ELR (cell line): ENCODE measurements at places on chromosomes 3 and 15.

DNA sequence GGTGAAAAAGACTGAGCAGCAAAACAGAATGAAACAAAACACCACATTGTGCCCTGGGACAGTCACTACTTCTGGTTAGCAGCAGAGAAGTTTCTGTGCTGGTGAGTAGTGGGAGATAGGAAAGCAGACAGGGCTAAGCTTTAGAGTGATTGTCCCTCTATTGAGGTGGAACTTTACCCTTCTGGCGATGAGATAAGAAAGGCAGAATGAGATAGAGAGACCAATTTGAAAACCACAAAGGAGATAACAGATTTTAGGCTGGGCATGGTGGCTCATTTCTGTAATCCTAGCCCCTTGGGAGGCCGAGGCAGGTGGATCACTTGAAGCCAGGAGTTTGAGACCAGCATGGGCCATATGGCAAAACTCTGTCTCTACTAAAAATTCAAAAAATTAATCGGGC is 208.5 kb downstream of the TBL1XR1 start:
- no peak for DNase-seq

DNA sequence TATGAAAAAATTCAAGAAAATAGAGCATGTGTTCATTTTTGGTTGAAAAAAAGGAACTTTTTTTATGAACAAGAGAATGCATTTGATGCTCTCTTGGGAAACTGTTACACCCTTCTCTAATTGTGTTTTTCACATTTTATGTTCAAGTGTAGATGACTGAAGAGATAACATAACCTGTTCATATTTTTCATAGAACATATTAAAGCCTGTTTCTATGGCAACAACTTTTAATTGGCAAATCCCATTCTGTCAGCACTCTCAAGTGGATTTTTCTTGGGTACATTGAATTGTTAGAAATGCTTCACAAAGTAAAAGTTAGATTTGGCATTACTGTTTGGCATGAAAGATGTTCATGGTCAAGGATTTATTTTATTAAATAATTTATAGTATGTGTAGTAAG is 117.5 kb downstream of the MBNL1 start:
- no peak for DNase-seq

DNA sequence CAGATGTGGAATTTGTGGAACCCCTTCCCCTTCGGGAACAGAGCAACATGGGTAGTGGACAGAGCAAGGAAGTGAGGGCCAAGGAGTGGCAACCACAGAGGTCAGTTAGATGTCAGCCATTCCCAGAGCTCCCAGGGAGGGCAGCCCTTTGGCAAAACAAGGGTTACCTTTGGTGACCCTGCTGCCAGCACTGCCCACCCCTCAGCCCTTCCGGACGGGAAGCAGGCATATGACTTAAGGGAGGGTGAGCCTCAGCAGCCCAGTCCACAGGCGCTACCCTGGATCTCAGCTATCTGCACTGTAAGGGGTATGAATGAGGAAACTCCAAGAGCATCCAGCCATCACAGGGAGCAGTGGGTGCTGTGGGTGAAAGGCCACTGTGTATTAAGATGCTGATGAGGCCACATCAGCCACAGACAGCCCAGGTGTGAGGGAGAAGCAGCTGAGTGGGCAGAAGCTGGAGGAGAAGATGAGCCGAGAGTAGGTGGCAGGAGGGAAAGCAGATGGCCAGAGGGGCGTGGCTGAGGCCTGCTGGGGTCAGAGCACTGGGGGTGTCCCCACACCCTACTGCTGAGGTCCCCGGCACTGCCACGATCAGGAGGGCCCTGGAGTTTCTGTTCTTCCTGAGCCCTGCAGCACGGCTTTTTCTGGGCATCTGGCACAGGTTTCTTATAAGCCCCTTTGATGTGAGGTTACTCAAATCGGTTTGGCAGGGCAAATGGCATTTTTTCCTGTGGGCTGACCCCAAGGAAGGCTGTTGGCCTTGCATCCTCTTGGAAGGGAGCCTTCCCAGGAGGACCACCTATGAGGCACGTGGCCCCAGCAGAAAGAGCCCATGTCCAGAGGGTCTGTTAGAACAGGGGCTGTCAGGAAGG is 6.2 kb downstream of the PLA2G4D start:
- DNase-seq, result no peak

DNA sequence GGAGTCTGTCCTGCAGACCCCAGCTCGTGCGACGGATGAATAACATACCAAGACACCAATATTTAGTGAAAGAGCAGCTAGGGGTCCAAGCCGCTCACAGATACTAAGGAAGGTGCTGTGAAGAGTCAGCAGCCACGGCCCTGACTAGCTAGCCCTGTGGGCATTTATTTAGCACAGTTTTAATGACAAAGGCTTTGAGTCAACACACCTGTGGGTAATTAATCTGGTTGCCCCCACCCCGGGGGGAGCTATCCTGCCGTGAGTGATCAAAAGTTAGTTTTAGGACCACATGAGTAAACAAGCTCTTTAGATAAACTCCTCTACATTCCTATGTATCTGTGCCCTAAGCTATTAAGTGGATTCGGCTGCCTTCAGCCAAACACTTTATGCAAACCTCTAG is 18.7 kb downstream of the CAPN3 start:
- no peak for DNase-seq

- peak; percentile 62 for DNase-seq
Measured at GRCh38 chr15:95162967-95163531, 931.7 kb downstream of the MCTP2 start.

DNA sequence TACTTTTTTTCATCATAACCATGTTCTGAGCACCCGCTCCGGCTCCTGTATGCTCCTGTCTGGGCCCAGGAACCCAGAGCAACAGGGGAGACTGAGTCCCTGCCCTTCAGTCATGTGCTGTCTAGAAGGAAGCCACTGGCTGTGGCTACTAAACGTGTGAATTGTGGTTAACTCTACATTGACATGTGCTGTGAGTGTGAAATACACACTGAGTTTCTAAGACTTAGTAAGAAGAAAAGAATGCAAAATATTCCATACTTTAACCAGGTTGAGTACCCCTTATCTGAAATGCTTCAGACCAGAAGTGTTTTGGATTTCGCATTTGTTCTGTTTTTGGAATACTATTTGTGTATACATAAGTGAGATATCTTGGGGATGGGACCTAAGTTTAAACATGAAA is 42.8 kb upstream of the CGNL1 start:
- DNase-seq, result peak; percentile 74

- DNase-seq, result no peak
Measured at GRCh38 chr3:196181127-196181546, 30.1 kb downstream of the ZDHHC19 start.

GRCh38 chr3:18114894-18115293 is 310.2 kb downstream of the SATB1 start:
- DNase-seq, result no peak

- no peak for DNase-seq
Measured at GRCh38 chr15:72535911-72536310, 61.8 kb downstream of the ARIH1 start.

GRCh38 chr3:157170861-157171260 is 10.9 kb upstream of the CCNL1 start:
- DNase-seq, result no peak

DNA sequence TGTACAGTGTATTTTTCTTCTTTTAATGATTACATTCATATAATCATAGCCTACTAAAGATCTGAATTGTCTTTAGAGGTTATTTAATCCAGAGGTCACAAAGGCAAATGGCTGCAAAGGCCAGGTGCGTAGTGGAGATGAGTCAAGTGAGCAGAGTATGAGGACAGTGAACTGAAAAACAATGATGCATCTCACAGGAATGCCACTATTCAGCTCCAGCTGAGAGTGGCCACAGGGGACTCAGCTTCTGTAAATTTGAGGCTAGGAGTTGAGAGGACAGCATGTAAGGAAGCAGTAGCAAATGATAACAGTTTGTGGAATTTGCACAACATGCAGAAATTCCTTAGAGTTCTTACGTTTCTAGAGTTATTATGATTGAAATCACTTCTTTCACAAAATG is 50.4 kb downstream of the COL6A5 start:
- peak; percentile 30 for DNase-seq
